Pancreas (tissue), 10 donors: ENCODE measurements at places on chromosomes 2 and 18. TPM values are rescaled to one million over a fixed set of nuclear protein-coding genes. Genes with fewer than 3 reads are reported as not detected.

DNA sequence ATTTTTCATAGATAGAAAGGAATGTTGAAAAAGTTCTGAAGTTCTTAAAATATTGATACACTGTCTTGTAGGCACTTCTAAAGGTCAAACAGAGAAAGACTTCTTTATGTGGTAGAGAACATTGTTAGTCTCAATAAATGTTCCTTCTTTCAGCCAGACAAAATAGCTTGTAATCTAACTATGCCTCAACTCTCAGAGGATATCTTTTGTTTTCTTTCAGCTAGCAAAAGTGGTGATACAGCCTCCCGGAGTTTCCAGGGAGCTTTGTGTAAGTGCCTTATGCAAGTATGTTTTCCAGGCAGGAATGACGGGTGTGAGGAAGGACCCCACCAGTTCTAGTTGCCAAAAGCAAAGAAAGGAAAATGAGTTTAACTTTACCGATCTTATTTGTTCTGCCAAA, 452.1 kb upstream of the ST6GAL2 start:
- H3K4me1 ChIP-seq, result no peaks in the 10 kb centered on the region
- H3K36me3 ChIP-seq, result no peaks in the 10 kb centered on the region
- no peak for DNase-seq
- H3K4me3 ChIP-seq, result no peak overlapping the region
- no peaks in the 10 kb centered on the region for H3K27me3 ChIP-seq
- H3K27ac ChIP-seq, result no peak overlapping the region

Gene GREB1L
- total RNA-seq, result 0.28 TPM

Gene CYP26B1
- 0.28 TPM for total RNA-seq

Gene UGT1A10
- total RNA-seq, result not detected
